ENCODE measurements at places on chromosomes 12 and 14. TPM values are rescaled to one million over a fixed set of nuclear protein-coding genes. Genes with fewer than 3 reads are reported as not detected.

Gene SMIM41
- 0.73 TPM for polyA plus RNA-seq

Gene LIN7A
- polyA plus RNA-seq: 22.4 TPM

Gene HPD
- 3.2 TPM for polyA plus RNA-seq

Gene TMEM30B
- 11.0 TPM for polyA plus RNA-seq

Gene KRT3
- polyA plus RNA-seq: not detected

Gene ARHGEF25
- 33.9 TPM for polyA plus RNA-seq

- peak; percentile 37 for DNase-seq
Measured at GRCh38 chr12:49873361-49873934, 30.3 kb downstream of the FAIM2 start.

DNA sequence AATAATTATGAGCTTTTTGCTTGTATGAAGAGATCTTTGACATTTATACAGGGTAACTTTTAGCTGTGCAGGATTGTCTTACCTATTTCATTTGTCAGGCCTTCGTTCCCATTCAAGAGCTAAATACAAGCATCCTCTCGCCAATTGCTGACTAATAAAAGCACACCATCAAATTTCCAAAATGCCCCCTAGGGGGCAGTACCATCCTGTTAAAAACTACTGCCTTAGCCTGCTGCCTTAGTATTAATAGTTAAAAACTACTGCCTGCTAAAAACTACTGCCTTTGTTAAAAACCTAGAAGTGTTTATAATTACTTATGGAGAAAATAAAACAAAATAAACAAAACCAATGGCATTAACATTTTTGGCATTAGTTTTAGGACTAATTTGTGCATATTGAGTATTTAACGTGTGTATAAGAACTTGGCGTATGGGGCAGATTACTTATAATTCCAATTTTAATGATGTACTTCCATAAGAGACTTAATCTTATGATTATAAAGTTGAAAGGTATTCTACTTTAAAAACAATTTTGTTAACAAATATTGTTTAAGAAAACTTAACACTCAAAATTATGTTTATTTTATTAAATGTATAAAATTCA, 3.0 kb upstream of the IFI27L2 start:
- peak; percentile 69 for DNase-seq

GRCh38 chr14:29857551-29857950, 70.1 kb downstream of the PRKD1 start:
- DNase-seq: no peak

DNA sequence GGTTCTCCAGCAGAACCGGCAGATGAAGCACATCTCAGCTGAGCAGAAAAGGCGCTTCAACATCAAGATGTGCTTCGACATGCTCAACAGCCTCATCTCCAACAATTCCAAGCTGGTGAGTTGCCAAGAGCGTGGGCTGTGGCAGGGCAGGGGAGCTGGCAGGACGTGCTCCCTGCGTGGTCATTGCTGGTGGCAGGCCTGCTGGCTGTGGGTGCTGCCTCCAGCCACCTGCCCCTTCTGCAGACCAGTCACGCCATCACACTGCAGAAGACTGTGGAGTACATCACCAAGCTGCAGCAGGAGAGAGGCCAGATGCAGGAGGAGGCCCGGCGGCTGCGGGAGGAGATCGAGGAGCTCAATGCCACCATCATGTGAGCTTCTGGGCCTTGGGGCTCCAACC, 35.8 kb downstream of the IL31 start:
- DNase-seq: no peak

DNA sequence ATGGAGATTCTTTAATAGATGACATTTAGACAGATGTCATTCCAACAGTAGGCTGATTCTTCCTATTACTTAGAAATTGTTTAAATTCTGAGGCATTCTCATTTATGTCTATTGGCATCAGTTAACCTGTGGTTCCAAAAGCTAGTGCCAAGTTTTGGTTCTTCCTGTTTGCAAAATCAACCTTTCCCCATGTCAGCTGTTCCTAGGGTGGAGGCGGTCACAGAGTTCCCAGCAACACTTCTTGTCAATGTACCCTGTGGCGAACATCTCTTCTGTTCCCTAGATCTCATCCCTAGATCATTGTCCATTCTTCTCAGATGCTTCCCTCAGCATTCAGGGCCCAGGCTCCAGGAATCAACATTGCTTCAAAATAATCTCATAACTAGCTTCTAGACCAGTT, 140.9 kb downstream of the PHLDA1 start:
- no peak for DNase-seq

DNA sequence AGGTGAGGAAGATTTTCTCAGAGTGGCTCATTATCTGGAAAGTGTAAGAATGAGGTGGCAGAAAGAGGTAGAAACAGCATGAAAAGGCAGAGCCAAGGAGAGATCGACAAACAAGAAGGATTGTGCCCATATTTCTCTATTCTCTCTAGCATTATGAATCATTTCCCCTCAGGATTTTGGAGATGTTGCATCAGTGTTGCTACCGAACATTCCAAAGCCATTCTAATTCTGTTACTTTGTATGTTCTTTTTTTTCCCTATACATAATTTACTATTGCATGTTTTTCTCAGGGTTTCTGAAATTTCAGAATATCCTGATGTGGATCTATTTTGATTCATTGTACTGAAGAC, 61.4 kb downstream of the KICS2 start:
- DNase-seq: no peak

- DNase-seq: no peak
Measured at GRCh38 chr12:1939331-1939730, 20.9 kb upstream of the CACNA2D4 start.

- no peak for DNase-seq
Measured at GRCh38 chr14:61609191-61609843, 86.0 kb upstream of the HIF1A start.

DNA sequence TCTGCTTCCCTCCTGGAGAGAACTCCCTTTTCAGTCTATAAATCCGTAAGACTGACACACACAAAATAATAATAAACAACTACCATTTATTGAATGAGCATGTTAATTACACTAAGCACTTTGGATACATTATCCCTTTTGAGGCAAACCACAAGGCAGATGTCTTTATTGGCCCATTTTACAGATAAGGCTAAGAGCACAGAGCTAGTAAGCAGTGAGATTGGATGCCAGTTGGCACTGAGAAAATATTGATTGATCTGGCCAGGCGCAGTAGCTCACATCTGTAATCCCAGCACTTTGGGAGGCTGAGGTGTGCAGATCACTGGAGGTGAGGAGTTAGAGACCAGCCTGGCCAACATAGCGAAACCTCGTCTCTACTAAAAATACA, 21.9 kb upstream of the RBM19 start:
- DNase-seq: no peak

GRCh38 chr14:66288511-66288910, 197.7 kb upstream of the CCDC196 start:
- no peak for DNase-seq

DNA sequence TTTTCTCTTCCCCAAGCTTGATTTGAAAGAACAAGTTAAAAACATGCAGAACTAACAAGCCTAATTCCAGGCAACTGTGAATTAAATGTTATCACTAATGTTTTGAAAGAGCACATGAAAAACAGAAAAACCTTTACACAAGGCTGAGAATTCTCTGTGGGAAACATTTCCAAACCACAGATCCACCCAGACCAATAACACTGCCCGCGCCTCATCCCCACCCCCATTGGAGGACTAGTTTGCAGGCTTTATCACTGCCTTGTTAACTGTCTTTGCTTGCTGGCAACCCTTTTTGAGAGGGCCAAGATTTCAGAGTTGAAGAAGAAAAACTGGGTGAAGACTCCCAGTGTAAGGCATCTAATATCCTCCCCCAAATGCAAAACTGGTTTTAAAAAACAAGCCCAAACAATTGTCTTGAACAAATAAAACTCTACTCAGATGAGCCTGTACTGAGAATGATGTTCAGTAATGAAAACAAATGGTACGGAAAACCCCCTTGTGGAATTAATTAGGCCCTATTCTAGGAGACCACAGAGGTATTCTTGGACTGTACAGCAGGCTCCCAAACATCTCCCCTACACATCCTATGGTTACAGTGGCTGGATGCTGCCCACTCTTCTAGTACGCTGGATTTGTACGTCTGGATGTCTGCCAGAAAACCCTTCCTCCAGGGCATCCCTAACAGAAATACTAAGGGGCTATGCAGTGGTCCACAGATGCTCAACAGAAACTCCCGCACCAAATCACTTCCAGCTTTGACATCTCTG, 5.8 kb downstream of the MAX start:
- no peak for DNase-seq

- DNase-seq: no peak
Measured at GRCh38 chr12:13033476-13033875, 10.7 kb upstream of the FAM234B start.

DNA sequence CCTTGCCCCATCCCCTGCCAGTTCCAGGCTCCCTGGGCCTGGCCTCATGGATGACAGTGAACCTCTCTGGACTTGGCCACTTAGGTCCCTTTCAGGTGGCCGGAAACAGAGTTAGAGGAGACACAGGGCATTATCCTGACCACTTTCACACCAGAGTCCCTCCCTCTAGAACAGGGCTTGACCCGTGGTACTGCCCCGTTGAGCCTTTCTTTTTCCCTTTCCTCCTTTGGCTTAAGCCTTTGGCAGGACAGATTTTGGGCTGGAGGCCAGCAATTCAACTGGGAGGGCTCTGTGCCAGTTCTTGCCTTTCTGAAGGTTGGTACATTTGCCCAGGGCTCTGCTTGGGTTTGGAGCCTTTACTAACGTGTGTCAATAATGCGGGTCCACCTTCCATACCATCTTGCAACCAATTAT, 22.8 kb downstream of the TPCN1 start:
- no peak for DNase-seq

- no peak for DNase-seq
Measured at GRCh38 chr12:68636268-68636667, 25.6 kb downstream of the RAP1B start.

DNA sequence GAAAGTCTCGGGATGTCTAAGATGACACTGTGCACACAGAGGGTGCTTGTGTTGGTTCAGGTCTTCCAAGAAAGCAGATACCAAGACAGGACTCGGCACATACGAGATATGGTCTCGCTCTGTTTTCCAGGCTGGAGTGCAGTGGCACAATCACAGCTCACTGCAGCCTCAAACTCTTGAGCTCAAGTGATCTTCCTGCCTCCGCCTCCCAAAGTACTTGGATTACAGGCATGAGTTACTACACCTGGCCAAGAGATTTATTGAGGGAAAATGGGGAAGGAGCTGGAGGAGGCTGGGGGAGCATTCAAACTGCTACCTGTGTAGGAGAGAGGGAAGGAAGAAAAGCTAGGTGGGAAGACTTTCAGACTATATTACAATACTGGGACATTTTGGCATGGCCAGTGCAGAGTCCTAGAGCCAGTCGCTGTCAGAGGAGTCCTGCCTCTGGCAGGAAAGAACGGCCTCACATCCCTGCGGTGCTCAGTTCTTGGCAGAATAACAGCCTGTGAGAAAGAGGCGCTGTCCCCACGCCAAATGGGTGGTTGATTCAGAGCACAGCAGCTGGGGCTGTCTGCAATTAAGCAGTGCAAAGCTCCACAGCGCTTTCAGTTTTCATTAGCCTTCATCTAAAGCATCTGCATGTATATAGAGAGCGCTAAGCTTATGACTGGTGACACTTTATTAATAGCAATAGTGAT, 18.3 kb downstream of the SLC17A8 start:
- DNase-seq: peak; percentile 20

DNA sequence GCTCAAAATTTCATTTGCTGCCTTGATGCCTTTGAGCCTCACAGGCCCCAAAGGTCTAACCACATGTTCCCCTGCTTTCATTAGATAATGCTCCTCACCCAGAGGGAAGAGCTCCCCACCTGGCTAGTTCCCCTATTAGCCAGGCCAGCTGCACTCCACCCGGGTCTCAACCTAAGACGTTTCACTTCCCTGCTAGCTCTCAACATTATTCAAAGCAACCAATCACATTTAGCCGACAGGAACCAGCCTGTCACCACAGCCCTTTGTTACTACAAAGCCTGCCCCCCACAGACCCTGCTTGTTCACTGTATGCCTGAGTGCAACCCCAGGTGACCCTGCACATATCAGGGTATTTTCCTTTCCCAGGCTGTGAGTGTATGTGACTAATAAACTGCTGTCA, 78.6 kb downstream of the SLC15A5 start:
- DNase-seq: no peak

All from renal pelvis (tissue), 12 donors.